ENCODE measurements at places on chromosomes 7 and 10.
A peak's percentile ranks its signal among the peaks of the same experiment; 100 is the strongest.

DNA sequence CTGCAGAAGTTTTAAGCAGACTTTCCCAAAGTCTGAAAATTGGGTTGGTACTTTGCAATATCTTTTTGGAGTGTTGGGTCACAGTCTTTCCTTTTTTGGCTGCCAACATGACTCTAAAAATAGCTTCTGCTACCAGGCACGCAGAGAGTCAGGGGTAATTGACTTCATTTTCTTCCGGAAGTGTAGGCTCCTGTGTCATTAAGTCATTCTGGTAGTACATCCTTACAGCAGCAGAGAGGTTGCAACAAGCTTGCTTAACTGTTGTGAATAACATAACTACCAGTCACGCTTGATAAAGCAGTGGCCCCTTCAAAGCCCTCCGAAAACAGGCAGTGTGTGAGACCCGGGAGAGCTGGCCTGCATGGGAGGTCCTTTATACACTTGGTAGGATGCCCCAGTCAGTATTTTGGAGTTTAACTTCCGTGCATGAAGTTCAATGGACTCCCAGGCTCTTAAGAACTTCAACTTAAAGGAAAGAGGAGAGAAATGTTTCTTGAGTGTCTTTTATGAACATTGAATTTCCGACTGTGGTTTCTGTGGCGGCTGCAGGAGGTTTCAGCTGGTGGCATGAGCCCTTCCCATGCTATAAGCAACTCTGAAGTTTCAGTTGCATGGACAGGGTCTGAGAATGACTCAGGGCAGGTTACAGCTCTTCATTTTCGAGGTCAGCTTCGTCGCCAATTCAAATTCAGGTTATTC lies 310.7 kb downstream of the GALNT17 start:
- DNase-seq: no peak

DNA sequence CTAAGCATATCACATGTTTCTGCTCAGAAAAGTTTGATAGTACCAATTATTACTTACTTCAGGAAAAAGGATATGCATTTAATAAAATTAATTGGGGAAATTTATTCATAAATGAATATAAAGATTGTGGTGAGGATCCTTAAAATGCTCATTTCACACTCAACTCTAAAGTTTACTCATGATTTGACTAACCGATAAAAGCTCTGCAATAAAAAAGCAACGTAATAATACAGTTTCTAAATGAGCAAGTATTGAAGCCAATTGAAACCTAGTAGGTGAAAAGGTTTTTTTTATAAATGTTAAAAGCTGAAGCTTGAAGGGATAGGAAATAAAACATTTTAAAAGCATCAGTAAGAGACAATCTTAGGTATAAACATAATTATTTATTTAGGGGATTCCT lies 308.3 kb upstream of the STEAP1 start:
- no peak for DNase-seq

DNA sequence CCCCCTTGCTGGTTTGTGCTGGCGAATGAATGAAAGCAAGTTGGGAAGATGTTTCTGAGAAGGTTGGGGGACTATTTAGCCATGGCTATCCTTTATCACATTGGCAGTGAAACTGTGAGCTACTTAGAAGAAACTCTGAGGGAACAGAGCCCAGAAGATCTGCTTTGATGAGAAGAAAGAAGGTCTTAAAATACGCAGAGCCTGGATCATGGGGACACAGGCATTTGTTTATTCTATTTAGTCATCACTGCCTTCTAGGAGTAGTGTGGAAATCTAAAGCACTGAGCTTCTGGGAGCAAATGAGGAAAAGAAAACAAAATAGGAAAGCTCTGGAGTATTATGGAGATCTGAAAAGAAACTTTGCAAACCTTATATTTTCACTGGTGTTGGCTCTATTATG lies 28.5 kb downstream of the CPED1 start:
- no peak for DNase-seq

- no peak for DNase-seq
Measured at GRCh38 chr7:128939861-128940410, 2.2 kb downstream of the IRF5 start.

GRCh38 chr10:77771450-77771849 lies 133.8 kb upstream of the KCNMA1 start:
- no peak for DNase-seq

DNA sequence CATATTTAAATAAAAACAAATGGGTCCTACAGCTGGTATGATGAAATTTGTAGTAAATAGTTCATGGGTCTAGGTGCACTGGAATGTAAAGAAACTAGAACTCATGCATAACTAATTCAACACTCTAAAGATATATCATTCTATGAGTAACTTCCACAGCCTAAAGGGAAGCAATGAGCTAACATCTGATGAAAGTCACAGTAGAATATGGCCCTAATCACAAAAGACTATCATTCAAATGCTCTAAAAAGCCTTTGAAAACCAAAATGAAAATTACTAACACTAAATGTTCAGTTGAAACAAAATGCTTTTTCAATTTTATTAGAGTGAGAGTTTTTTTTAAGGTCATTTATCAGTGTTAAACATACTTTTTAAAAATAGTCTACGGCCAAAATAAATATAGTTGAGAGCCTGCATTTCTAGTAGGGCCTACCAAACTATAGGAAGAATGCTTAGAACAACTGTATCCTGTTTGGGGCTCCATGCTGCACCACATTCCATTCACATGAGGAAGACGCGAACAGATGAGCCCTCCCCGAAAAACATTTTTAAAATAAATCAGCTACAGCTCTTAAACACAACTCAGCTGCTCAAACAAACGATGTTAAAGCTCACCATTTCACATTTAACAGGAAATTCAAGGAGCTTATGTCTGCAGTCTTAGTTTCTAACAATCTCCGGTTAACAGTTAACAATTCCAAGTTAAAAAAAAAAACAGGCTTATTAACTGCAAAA lies 134.5 kb downstream of the NRBF2 start:
- DNase-seq: peak; percentile 72

DNA sequence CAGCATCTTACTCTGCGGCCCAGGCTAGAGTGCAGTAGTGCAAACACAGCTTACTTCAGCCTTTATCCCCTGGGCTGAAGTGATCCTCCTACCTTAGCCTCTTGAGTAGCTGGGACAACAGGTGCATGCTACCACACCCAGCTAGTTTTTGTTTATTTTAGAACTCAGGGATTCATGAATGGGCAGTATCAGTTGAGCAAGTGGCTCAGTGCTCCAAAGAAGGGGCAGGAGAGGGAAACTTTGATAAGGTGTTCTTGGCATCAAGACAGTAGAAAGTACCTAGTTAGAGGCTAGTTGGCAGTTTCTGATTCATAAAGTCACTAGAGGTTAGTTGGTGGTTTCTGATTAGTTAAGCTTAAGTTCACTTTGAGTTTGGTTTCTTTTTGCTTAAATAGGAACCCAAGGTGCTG lies 18.4 kb downstream of the TRIM24 start:
- no peak for DNase-seq

DNA sequence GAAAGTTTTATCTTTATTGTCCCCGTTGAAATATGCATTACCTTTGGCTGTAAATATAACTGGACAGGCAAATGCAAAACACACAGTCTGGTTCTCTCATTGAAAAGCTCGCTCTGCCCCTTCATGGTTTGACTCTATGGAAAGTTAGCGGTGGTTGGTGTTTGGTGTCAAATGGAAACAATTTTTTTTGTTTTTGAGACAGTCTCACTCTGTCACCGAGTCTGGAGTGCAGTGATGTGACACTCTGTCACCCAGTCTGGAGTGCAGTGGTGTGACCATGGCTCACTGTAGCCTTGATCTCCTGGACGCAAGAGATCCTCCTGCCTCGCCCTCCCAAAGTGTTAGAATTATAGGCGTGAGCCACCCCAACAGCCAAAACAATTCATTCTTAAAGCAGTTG lies 149.7 kb downstream of the LRRC4 start:
- no peak for DNase-seq

GRCh38 chr10:124099604-124100003 lies 6.2 kb upstream of the CHST15 start:
- DNase-seq: no peak

DNA sequence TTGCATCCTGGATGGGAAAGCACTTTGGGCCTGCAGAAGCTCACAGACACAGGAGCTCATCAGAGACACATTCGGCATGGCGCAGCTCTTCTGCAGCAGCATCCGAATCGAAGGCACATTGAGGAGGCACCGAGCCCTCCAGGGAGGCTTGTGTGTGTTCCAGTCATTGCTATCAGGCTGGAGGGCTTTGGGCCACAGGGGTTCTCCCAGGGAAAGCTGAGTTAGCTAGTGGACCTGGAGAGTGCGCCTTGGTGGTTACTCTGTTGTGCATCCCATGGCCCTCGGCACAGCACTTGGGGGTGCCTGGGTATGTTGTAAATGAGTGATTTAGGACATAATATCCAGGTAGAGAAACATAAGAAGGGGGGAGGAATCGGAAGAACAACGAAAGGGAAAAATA lies 388.7 kb upstream of the RNF32 start:
- DNase-seq: no peak

- DNase-seq: no peak
Measured at GRCh38 chr10:116836083-116836482, 13.2 kb upstream of the ENO4 start.

- no peak for DNase-seq
Measured at GRCh38 chr7:149302222-149302621, 40.2 kb downstream of the ZNF783 start.

- DNase-seq: no peak
Measured at GRCh38 chr10:35822316-35822715, 180.2 kb upstream of the FZD8 start.

DNA sequence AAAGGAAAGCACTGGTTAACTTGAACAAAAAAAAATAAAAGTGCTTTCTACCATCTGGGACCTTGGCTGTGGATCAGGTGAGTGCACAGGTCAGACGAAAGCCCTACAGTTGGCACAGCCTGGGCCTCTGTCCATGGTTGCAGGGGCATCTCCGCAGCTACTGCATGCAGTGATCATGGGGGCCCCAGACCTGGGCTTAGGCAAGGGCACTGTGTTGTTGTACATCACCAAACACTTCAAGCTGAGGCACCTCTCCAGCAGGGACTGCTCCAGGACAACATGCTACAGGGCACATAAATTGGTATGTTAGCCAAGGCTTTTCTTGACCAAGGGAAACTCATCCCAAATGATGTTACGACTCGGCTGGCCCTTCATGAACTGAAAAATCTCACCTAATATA lies 23.5 kb downstream of the KLHL7 start:
- DNase-seq: no peak

DNA sequence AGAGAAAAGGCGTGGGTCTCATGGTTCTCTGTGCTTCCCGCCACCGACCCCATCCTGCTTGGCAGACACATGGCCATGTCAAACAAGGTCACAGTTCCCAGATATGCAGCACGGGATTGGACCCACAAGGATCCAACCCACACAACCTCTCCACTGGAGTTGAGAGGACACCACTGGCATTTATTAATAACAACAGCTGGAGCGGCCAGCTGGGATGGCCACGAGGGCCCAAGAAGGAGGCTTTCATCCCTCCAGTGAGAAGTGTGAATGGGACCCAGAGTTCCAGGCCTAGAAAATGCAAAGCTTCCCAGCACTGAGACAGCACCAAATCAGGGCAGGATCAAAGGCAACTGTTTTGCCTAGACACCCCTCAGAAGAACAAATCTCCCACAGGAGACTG lies 31.5 kb downstream of the FGFR2 start:
- DNase-seq: no peak

- peak; percentile 85 for DNase-seq
Measured at GRCh38 chr7:636396-636795, 90.1 kb upstream of the DNAAF5 start.

DNA sequence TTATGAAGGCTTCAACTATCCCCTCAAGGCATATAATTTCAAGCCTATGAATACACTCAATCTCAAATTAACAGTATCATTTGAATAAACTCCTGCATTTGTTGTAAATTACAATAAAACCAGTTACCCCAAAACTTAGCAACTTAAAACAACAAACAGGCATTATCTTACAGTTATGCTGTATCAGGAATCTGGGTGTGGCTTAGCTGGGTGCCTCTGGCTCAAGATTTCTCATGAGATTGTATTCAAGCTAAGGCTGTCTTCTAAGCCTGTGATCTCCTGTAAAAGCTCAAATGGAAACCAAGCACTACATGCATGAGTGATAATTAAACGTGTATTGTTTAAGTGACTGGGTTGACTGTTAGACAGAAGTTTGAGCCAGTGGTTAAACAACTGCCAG lies 341.0 kb upstream of the PHF14 start:
- DNase-seq: no peak

DNA sequence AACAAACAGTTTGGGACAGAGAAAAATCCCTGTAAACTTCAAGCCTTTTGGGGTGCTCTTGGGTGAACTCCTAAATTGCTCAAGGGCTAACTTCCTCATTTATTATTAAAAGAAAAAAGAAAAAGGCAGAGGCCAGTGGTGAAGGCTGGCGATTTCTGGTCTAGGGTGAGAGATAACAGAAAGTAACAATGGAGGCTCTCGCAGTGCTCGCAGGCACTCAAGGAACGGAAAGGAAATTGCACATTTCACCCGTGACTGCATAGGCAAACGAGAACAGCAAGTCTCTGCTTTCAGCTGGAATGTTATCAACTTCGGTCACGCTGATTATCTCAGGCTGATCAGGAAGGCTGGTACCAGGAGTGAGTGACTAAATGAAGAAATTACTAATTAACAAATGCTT lies 70.7 kb downstream of the PRKAG2 start:
- no peak for DNase-seq

- no peak for DNase-seq
Measured at GRCh38 chr7:46572691-46573090, 651.6 kb upstream of the IGFBP3 start.

DNA sequence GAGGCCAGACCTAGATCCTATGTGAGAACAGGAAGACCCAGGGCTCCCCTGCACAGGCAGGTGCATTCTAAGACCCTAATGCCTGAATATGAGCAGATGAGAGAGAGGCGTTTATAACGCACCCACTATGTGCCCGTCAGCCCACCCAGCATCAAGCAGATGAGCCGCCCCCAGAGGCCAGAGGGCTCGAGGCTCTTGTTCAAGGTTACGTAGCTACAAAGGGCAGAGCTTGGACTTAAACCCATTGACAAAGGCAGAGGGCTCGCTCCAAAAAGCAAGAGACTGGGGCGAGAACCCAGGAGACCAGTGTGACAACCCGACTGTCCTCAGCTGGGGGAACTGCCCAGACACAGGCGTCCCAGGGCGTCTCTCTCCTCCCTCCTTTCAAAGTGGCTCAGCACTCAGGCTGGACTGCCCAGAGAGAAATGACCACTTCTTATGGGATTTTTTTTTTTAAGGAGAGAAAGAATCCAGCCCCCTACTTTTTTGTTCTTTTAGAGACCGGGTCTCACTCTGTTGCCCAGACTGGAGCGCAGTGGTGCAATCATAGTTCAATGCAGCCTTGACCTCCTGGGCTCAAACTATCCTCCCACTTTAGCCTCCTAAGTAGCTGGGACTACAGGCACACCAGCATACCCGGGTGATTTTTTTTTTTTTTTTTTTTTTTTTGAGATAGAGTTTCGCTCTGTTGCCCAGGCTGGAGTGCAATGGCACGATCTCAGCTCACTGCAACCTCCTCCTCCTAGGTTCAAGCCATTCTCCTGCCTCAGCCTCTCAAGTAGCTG lies 40.1 kb downstream of the TNRC18 start:
- DNase-seq: no peak

All from A549 (cell line).